Fibroblast of skin of left biceps (primary cell): ENCODE measurements at places on chromosomes 2 and 18.

- no peak for DNase-seq
Observed at GRCh38 chr18:35588995-35589394, 7.5 kb downstream of the GALNT1 start.

- DNase-seq = no peak
Observed at GRCh38 chr18:6650127-6650507, 79.4 kb upstream of the ARHGAP28 start.

DNA sequence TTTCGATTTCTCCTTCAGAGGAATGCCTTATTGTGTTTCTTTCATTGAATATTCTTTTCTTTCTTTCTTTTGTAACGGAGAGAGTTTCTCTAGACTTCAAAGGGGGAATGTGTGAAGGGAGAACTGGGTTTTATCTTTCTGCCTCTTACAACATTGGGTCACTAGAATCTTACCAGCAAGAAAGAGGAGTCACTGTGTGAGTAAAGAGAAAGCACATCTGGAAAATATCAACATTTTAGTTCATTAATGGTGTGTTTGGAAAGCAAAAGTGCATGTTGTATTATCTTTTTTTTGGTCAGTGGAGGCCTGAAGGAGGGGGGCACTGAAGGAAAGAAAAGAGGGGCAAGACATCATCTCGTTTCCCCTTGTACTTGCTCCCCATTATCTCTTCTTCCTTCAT lies 86.6 kb upstream of the THOC1 start:
- no peak for DNase-seq

DNA sequence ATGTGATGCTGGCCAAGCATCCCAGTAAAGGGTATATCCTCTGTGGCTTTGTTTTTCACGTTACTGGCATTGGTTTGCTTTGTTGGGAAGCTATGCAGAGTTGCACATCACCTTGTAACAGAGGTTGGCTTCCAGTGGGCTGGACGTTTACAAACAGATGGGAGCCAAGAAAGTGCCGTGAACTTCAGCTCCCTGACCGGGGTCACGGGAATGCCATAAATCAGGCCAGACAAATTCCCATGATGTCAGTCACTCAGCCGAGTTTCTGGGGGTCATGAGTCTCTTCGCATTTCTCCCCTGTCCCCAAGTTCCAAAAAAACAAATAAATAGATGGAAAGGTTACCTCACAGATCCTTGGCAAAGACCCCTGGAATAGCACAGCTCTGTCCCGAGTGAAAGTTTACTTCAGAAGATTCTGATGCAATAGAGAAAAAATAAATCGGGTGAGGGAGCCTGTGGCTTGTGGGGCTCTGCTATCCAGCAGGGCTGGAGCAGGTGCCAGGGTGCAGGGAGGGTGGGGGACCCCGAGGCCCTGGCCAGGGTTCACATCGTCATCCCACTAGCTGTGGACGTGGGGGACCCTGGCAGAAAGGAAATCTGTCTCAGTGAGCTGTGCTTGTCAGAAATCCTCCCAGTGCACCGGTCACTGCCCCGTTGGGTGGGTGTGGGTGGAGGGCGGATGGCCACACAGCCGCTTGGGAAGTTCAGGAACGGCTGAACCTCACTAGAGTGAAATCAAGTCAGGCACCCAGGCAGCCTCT lies 27.8 kb downstream of the TWIST2 start:
- DNase-seq = no peak

DNA sequence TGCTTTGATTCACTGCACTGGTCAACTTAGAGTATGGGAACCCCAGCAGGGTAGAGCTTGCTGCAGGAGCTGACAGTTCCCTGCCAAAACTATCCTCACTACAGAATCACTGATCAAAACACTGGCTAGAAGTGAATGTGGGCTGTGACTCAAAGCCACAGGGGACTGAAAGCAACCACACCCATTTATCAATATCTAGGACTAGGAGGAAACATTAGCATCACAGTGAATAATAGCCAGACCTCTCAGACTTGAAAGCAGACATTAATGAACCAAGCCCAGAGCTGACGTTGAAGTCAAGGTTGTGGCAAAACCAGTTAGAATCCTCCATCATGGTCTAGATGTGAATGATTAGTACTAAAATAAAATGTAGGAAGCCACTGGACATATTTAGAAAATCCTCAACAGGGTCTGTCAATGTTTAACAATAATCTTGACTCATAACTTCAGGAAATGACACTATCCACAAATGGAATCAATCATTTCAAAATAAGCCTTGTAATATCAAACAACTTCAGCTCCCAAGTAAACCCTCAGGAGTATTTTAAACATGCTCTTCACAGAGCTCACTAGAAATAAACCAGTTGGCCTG lies 131.4 kb downstream of the CDH20 start:
- DNase-seq = peak; percentile 26

DNA sequence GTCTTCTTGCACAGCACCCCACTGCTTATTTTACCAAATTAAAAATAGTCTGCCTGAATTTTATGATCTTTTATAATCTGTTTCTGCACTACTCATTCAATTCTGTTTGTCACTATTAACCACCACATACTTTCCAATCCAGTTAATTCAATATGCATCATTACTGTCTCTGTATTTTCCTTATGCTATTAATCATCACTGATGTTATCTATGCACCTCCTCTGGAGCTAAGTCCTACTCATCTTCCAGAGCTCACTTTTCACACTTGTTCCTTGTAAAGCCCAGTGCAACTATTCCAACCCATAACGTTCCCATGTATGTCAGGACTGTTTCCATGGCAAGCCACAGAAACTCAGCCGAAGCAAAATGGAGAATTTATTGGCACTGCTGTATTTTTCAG lies 713.6 kb downstream of the PLCL1 start:
- no peak for DNase-seq

DNA sequence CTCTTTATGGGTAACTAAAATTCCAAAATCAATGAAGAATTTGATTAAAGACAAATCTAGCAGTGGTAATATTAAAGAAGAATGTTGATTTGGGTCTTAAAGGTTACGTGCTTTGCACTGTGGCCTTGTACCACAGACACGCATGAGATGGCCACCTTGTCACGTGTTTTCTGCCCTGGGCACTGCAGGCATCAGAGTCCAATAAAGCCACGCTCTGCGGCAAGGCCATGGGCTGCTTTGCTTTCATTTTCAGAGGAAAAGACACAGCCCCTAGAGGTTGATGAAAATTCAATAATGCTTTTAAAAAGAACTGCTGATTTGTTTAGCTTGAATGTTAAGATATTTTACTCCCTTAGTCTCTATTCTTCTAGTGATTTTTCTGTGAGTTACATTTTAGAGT lies 30.4 kb downstream of the AOX1 start:
- DNase-seq = no peak

DNA sequence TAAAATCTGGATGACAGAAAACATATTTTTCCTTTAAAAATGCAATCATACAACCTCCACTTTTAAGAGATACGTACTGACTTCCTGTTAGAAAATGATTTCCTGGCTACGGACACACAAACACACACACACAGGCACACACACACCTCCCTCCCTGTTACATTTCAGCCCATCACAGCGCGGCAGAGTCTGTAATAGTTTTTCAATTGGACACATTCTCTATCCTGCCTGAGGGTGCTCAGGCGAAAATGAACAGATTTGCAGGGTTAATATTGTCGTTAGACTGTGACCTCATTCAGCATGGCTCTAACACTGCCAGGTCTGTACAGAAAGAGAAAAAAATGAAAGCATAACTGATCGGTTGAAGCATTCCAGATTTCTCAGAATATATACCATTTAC lies 45.0 kb downstream of the KCTD1 start:
- no peak for DNase-seq

- no peak for DNase-seq
Observed at GRCh38 chr2:66240286-66240685, 194.6 kb upstream of the MEIS1 start.

DNA sequence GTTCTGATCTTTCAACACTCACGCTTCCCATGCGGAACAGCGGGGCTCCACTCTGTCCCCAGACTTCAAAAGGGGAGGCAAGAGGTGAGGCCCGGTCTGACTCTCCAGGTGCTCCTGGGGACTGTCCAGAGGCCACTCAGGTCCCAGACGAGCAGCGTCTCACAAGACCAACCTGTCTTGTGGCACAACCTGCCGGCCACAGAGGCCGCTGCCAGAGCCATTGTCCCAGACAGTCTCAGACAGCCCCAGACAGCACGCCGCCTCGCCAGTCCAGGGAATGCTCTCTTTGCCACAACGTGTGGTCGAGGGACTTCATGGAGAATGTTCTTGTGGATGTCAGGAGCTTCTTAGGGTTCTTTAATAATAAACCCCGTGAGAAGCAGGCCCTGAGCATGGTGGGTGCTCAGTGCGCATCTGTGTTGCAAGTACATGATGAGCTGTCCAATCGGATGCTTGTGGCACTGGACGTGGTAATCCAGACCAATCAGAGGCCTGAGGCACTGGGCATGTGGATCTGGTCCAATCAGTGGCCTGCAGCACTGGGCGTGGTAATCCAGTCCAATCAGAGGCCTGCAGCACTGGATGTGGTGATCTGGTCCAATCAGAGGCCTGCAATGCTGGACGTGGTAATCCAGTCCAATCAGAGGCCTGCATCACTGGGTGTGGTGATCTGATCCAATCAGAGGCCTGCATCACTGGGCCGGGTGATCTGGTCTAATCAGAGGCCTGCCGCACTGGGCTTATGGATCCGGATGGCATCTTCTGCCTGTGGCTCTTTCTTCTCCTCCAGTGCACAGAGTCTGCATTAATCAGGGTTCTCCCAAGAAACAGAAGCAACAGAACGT lies 76.4 kb downstream of the TMEM18 start:
- DNase-seq = no peak

DNA sequence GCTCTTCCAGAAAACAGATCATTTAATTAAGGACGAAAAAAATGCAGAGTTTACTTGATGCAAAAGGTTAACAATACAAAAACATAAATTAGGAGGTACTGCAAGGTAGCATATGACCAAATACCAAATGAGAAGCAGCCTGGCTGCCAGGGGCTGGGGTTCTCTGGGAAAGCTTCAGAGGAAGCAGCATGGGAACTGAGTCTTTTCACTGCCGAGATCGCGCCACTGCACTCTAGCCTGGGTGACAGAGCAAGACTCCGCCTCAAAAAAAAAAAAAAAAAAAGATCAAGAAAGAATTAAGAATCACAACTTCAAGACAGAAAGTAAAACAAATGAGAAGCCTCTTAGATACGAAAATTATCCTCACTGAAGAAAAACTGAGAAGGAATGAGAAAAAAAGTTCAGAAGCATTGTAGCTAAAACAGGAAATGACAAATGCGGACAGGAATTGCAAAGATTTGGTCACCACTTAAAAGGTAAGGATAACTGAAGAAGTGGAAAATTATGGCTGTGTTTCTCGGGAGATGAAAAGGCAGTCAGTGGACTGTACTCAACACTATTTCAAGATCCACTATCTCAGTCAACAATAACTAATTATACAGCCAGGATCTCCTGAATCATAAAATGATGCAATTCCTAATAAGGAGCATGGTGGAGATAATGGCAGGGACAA lies 4.3 kb downstream of the SEPTIN10 start:
- DNase-seq = peak; percentile 39

DNA sequence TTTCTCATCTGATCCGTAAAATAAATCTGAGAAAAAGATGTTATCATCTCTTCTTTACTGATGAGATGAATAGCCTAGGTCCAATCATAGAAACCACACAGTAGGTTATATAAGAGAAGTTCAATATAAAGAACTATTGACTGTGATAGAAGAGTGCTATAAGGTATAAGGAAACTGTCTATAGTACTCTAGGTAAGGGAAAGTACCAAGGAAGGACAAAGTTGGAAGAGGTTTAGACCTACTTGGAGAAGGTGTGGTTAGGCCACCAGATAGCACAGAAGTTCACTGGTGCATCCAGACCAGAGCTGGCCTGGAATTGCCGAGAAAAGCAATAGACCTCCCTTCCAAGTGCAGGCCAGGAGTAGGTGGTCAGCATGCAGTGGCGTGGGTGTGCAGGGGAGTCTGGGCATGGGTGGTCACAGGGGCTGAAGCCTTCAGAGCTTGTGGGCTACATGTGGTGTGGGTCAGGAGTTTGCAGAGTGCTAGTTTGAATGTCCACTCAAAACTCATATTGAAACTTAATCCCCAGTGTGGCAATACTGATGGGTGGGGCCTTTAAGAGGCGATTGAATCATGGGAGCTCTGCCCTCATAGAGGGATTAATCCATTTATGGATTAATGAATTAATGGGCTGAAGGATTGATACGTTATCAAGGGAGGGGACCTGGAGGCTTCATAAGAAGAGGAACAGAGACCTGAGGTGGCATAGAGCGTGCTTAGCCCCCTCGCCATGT lies 86.3 kb downstream of the ALPK2 start:
- no peak for DNase-seq

GRCh38 chr2:208294482-208295024 lies 28.5 kb downstream of the PIKFYVE start:
- no peak for DNase-seq

DNA sequence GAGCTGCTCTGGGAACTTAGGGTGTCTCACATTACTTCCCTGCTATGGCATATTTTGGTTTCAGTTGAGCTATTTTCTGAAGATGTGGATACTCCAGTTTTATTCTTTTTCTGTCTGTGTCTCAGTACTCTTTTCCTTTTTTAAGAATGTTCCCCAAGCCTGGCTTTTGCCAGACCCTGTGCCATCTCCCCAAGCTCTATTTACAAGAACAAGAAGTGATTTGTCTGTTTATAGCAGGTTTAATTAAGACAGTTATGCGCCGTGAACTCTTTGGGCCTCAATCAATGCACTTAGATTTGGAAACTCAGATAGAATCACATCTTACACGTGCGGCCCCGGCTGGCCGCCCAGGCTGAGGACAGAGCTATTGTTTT lies 8.9 kb upstream of the SATB2 start:
- no peak for DNase-seq

DNA sequence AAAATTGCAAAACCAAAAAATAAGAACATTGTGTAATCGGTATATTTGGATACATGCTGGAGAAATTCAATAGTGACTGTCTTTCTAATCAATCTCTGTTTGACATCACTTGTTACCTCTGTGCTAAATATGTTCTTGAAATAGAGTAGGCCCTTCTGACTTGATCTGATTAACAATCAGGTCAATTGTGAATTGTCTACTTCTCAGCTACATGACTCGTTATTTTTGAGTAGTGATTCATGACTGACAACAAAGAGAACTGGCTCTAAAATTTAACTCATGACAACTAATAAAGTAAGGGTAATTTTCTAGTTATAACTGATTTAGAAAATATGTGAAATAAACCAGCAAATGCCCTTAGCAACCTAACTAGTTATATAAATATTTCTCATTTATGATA lies 312.1 kb downstream of the TMX3 start:
- DNase-seq = no peak
